ENCODE measurements at places on chromosomes 1 and 21.
A peak's percentile ranks its signal among the peaks of the same experiment; 100 is the strongest.

- no peak for DNase-seq
These were observed 81.9 kb upstream of the NR5A2 start for GRCh38 chr1:199945591-199945990.

DNA sequence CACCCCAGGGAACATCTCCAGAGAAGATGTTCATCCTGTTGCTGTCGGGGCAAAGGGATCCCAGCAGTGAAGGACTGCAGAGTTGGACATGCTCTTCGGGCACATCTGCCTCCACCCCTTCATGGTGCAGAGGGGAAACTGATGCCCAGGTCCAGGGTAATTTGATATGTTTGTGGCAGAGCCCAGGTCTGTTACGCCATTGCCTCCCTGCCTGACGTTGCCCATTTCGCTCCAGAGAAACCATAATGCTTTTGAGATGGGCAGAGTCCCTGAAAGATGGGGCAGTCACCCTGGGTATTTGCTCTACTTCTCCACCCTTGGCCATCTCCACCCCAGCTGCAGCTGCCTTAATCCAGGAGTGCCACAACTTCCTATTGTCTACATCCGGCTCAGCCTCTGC is 290.4 kb upstream of the POU3F1 start:
- DNase-seq: no peak

GRCh38 chr1:235643837-235644692 is 5.5 kb downstream of the GNG4 start:
- no peak for DNase-seq

DNA sequence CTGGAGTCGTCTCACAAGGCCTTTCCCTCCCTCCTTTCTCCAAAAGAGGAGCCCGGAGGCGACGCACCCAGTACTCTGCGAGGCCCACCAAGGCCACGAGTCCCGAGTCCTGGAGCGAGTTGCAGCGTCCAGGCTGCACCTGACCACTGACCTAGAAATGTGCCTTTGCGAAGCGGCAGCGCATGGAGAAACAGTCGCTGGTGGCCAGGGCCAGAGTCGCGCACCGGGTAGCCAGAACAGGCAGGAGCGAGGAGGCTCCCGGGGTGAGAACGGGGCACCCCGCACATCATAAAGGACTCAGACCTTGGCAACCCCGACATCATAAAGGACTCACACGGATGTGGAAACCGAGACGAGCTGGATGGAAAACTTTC is 318.4 kb downstream of the FAM72C start:
- no peak for DNase-seq

DNA sequence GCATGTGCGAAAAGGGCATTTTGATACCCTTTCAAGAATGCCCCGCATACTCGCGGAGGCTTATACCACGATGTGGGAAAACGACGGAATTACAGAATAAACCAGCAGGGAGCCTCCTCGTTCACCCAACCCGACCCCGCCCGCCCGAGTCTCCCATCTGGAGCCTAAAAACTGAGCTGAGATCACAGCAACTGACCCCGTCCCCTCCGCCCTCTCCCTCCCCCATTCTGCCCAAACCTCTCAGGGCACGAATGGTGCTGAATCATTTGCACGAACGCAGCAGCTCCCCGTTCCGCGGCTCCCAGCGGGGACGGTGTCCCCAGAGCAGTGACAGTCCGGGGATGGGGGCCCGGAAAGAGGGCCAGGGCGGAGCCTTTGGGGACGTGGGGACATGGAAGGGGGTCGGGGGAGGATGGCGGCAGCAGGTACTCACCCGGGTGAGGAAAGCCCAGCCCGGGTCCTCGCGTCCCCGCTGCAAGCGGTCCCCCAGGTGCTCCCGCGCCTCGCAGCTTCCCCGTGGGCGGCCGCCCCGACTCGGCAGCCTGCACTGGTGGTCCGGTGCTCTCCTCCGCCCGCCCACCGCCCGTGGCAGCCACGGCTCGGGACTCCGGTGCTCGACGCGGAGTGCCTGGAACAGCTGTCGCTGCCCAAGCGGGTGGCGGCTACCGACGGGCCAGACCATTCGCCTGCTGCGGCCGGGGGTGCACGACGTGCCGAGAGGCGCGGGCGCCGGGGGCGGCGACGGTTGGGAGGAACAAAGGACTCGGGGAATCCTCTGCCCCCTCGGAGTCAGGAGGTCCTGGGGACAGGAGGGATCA is at the start of gene TTLL7:
TTLL7 (minus strand) TSS at position 635 of the 818 bp plus-strand sequence. CDS start 46,921 bp downstream, outside the sequence.
- peak; percentile 45 for DNase-seq

- DNase-seq: no peak
These were observed 142.9 kb upstream of the WNT4 start for GRCh38 chr1:22285549-22286396.

DNA sequence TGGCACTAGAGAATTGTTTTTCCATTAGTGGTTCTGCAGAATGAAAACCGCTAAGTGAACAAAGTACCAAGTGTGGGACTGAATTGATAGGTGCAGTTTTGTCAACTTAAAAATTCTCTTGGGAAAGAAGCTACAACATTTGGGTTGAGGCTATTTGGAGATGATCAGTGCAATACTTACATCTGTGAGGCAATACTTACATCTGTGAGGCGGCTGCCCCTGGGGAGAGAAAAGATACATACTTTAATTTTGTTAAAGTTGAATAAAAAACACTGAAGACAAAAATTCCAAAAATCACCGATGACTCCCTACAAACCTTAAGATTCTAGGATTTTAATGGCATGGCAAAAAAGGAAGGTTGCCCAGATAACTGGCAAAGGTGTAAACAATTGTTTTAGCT is 1.7 kb downstream of the CFAP410 start:
- DNase-seq: no peak

GRCh38 chr1:158527190-158527815 is 26.9 kb downstream of the OR6Y1 start:
- DNase-seq: no peak

- no peak for DNase-seq
These were observed 52.2 kb upstream of the ROR1 start for GRCh38 chr1:63721531-63722189.

All from HuH-7.5 (cell line).